Hematopoietic multipotent progenitor cell treated with erythropoietin and hydrocortisone succinate and interleukin-3 and kit ligand, for 8 days (in vitro differentiated cells): ENCODE measurements at places on chromosomes 6 and 20.

DNA sequence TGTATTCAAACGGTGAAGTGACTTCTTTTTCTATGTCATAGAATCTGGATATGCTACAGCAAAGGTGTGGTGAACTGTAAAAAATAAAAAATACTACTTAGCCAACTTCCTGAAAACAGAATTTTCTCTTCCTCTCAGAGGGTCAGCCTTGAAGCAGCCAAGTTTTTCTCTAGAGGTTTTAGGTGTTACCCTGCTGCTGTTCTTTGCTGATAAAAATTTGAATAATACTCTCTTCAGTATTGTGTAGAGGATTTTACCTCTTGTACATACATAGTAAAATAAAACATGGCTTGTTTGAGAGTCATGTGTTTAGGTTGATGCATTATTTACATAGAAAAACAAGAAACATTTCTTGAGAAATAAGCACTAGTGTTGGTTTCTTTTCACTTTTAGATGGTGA lies 458.4 kb downstream of the TBC1D32 start:
- DNase-seq: no peak

GRCh38 chr6:139198529-139199288 lies 63.8 kb downstream of the HECA start:
- DNase-seq: no peak

- DNase-seq: no peak
Observed at GRCh38 chr6:116616737-116617053, 416 bp downstream of the RSPH4A start.

DNA sequence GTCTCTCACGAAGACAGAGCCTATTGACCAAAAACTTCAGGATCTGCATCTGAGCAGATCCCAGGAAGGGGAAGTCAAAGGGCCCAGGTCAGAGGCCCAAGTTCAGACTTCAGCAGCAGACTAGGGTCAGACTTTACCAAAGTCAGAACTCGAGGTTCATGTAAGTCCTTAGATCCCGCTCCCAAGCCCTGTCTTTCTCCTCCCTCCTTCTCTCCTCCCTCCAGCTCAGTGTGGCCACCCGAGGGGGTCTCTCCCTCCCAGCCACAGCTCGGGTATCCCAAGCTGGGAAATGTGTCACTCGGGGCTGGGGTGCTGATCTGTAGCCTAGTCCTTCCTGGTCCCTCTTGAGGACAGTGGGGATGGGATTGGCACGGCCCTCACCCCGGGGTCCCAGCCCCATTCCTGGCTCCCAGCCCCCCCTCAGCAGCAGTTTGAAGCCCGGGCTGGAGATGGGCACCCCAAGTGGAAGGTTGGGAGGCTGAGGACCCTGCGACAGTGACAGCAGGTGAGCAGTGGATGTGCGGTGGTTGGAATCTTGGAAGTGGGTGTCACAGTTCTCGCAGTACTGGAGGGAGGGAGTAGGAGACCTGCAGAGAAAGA lies 1.6 kb upstream of the C6orf47 start:
- DNase-seq: no peak

DNA sequence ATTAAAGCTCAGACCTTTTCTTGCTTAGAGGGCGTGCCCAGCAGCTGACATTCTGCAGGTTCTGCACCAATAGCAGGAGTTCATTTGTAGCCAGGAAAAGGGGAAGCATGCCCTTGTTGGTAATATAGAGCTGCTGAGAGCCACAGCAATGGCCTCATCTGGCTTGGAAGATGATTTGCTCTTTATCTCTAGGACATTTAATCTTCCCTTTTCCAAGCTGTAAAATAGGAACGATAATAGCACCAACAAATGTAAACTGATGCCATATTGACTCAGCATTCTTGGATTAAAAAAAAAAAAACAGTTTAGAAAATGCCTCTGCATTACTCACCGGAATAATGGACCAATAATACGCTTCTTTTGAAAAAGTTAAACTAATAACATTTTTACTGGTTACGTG lies 93.4 kb upstream of the SLC2A12 start:
- DNase-seq: no peak

- no peak for DNase-seq
Observed at GRCh38 chr20:47680804-47681529, 104.3 kb downstream of the SULF2 start.

GRCh38 chr20:63104312-63105181 lies 97.8 kb upstream of the BHLHE23 start:
- no peak for DNase-seq

- DNase-seq: no peak
Observed at GRCh38 chr20:56259948-56260347, 11.4 kb downstream of the MC3R start.

DNA sequence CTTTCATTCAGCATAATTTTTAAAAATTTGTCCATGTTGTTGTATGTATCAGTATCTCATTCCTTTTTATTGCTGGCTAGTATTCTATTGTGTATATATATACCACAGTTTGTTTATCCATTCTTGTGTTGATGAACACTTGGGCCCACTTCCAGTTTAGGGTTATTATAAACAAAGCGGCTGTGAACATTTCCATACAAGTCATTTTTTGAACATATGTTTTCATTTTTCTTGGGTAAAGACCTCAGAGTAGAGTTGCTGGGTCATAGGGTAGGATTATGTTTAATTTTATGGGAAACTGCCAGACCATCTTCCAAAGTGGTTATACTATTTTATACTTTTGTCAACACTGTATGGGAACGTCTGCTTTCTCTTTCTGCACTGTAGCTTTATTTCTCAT lies 55.3 kb downstream of the RBM24 start:
- DNase-seq: no peak

- DNase-seq: peak; percentile 87
Observed at GRCh38 chr6:7145885-7146828, 38.4 kb downstream of the RREB1 start.

DNA sequence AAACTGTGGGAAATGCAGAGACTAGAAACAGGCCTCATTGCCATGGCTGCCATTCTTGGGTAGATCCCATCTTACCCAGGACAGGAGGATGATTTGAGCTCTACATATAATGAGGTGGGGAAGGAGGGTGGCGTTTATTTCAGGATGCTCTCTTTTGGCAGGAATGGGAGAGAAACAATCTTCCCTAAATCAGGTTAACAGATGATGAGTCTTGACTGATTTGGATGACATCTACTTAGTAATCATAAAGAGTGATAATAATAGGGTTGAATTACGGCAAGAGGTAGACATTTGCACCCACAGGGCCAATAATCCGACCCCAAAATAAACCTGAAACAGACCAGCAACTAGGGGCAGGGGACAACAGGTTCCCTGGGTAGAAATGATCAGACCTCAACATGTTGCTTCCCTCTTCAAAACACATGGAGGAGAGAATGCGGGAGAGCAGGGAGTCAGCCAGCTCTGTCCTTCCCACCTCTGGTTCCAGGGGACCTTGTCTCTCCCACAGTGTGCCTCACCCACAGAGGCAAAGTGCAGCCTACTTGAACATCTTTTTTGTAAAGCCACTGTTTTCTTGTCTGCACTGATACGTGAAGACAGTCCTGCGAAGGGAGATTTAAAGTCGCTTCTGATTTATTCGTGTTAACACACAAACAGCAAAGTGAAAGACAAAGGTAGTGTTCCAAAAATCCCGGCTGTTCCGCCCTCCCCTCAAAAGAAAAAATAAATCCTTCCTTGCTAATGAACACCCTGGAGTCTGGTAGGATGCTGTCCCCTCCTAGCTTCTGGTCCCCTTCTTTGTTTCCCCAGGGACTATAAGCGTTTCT lies 3.9 kb downstream of the FOXQ1 start:
- no peak for DNase-seq

GRCh38 chr20:25065625-25066338 lies 7.8 kb upstream of the ACSS1 start:
- peak; percentile 76 for DNase-seq
